ENCODE measurements at places on chromosomes 12 and 14.

- no peak for DNase-seq
Observed at GRCh38 chr14:100750762-100751699, 24.3 kb downstream of the DLK1 start.

- DNase-seq, result no peak
Observed at GRCh38 chr14:49733836-49734235, 34.1 kb upstream of the KLHDC2 start.

DNA sequence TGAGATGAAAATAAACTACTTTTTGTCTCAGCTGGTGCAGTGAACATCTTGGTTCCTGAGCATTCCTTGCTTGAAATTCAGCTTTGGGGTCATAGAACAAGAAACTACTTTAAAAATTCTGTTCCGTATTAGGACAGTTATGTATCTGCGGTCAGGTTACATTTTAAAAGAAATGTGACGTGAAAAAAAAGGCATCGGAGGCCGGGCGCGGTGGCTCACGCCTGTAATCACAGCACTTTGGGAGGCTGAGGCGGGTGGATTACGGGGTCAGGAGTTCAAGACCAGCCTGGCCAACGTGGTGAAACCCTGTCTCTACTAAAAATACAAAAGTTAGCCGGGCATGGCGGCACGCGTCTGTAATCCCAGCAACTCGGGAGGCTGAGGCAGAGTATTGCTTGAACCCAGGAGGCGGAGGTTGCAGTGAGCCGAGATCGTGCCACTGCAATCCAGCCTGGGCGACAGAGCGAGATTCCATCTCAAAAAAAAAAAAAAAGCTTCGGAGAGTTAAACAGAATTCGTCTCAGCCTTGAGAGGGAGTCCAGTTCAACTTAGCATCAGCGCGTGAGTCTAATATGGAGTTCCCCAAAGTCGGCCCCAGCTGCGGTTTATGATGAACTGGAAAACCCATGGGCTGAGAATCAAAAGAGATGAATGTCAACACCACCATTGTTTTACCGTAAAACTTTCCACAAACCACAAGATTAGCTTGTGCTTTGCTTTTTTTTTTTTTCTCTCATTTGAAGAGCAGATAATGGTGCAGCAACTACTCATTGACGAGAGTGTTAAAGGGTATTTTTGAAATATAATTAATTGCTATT is 2.1 kb upstream of the SLC2A13 start:
- DNase-seq, result no peak

DNA sequence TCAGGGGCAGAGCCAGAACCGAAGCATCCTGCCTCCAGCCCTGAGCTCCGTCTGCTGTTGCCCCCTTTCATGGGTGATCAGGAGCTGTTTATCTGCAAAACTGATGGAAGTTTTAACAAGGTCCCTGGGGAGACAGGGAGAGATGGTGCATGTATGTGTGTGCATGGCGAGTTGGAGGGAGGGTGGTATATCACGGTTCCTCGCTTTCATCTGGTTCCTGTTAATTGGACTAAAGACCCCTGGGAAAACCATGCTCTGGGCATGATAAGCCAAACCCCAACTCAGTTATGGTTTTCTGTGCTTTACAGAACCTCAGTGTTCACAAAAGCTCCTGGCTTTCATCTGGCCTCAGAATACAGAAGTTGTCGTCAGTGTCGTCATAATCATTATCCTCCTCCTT is 133.6 kb downstream of the KSR2 start:
- no peak for DNase-seq

- no peak for DNase-seq
Observed at GRCh38 chr12:65902500-65902899, 78.2 kb downstream of the HMGA2 start.

- DNase-seq, result no peak
Observed at GRCh38 chr12:89140602-89141238, 211.6 kb downstream of the DUSP6 start.

DNA sequence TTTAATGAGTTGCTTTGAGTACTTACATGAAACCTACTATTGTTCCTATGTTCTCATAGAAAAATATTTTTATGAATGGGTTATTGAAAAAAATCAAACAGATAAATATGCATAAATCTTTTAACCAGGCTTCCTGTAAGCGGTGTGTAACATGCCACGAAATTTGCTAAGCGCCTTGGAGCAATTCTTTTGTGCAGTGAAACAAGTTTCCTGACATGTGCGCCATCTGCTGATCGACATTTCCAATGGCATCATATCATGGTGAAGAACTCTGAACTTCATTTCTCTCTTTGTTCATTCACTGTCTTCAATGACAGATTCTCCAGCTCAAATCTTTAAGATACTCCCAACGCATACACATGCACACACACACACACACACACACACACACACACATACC is 145.6 kb upstream of the NAV3 start:
- peak; percentile 4 for DNase-seq

GRCh38 chr12:2292560-2292959 is 239.8 kb downstream of the CACNA1C start:
- no peak for DNase-seq
